ENCODE measurements at places on chromosomes 3 and 15.

DNA sequence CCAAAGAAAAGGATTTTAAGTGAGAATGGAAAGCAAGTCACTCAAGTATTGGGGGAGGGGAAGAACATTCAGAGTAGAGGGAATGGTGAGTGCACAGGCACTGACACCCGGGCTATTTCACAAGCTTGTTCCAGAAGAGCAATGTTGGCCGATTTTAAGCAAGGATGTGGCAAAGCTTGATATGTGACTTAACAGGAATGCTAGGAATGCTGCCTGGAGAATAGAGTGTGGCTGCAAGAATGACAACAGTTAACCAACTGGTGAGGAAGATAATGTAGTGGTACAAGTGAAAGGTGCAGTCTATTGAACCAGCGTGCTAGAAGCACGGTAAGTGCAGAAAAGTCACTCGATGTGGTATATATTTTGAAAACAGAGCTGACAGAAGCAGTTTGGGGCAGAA, 6.2 kb upstream of the CCDC80 start:
- DNase-seq = no peak

DNA sequence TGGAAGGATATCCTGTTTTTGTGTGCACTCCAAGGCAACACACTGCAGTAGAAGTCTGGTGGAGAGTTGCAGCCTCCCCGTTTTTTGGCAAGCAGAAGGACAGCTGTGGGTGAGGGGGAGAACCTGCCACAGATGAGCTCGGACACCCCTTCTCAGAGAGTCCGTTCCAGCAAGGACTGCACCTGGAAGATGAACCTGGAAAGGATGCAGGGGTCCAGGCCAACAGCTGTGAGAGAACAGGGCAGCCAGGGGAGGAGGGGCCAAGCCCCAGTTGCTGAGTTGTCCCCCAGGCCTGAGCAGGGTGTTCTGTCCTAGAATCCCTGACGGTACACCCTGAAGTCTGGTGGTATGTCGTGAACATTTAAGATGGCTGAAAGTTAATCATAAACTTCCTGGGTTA, 30.2 kb downstream of the ZXDC start:
- no peak for DNase-seq

DNA sequence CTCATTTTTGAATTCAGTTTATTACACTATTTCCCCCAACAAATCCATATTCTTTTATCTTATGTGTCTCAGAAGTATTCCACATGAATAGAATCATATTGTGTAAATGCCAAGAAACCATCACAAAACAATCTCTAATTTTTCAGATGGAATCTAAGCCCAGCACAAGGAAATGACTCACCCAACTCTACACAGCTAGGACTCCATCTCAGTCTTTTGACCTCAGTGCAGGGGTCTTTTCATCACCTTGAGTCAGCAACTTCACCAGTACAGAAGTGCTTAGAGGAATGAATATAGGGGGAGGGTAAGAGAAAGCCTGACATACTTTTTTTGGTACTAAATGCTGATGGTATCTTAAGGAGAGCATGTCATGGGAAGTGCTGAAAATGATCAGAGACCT, 169.3 kb upstream of the LRRN1 start:
- DNase-seq = no peak

DNA sequence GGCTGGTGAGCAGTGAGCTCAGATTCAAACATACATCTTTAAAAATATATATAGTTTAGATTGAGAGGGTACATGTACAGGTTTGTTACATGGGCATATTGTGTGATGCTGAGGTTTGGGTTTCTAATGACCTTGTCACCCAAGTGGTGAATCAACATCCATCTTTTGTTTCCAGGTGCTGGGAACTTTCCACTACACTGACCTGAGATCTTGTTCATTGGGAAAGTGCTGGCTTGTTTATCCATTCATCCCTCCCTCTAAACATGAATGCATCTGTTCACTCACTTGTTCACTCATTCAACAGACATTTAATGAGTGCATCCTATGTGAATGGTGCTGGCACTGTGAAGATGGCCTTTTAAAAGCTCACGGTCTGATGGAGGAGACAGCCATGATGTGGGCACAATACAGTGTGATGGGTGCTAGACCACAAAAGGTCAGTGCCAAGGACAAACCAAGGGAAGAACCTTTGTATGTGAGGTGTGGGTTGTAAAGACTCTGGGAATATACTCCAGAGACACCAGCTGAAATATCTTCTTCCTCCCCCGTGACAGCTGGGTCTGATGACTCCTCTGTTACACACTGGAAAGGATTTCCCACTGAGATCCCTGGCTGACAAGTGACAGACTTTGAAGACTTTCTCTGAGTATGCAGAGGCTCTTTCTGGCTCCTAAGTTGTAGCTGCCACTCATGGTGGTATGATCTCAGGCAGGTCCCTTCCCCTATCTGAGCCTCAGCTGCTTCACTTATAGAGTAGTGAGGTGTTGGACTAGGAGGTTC, 16.2 kb upstream of the ITGA11 start:
- DNase-seq = no peak

DNA sequence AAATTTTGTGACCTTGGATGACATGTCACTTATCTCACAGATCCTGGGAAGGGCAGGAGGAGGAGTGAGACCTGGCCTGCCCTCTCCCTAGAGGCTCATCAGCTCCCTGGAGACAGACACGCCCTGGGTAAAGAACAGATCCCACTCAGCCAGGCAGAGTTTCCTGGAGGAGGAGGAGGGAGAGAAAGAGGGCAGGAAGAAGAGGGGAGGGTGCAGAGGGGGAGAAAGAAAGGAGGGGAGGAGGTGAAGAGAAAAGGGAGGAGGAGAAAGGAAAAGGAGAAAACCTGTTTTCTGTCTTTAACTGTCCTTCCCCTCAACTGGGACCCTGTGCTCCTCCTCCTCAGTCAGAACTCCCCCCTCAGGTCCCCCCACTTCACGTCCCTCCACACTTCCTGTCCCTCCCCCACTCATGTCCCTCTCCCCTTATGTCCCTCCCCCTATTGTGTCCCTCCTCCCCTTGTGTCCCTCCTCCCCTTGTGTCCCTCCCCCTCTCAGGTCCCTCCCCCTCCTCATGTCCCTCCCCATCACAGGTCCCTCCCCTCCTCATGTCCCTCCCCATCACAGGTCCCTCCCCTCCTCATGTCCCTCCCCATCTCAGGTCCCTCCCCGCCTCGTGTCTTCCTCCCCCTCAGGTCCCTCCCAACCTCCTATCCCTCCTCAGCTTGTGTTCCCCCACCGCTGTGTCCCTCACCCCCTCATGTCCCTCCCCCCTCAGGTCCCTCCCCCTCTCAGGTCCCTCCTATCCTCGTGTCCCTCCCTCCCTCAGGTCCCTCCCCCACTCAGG, 52.3 kb upstream of the CGNL1 start:
- no peak for DNase-seq

DNA sequence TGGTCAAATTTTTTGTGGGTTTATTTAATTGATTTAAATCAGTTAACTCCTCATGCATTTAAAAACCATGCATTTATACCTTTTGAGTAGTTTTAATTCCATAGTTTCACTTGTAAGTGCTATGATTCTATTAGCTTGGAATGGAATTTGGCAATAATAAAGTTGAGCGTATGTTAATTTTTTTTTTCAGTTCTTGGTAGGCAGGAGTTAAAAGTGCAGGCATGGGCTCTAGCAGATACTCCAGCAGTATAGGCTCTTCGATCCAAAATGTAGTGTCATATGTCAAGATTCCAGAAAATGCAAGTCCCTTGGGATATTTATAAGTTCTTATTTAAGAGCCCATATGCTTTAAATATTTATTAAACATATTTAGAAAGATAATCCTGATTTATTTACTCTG, 70.3 kb downstream of the LYSMD4 start:
- DNase-seq = no peak

GRCh38 chr3:32583708-32584107, 13.1 kb upstream of the DYNC1LI1 start:
- DNase-seq = no peak

DNA sequence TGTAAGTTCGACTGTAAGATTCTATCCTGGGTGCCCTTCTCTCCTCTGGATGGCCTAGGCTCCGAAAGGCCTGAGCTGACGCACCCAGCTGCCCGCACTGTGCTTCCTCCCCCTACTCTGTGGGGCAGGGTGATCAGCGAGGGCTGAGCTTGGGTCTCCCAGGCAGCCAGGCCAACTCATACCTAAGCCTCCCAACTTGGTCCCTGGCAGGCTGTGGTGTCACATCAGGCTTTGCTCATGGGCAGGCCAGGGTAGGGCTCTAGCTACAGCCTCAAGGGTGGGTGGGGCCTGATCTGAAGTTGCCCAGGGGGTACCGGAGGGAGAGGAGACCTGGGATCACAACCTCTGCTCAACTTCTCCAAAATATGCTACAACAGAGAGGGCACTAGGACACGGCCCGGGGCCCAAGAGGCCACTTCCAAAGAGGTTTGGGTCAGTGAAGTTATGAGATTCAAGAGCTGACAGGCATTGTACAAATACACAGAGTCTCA, 123.1 kb downstream of the ADCY5 start:
- no peak for DNase-seq

DNA sequence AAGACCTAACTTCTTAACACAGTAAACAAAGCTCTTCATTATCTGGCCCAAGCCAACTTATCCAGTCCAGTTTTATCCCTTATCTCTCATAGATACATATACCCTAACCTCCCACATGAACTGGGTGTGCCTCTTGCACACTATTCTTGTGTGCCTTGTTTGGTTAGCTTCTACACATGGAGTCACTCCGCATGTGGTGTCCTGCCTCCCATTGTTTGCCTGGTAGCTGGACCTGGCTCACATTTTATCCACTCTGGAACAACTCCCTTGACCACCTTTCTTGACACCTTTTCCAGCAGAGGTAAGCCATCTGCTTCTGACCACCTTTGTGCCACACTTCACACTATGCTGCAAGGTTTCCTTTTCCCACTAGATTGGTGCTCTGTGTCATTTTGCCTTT, 15.2 kb downstream of the TIPARP start:
- no peak for DNase-seq

DNA sequence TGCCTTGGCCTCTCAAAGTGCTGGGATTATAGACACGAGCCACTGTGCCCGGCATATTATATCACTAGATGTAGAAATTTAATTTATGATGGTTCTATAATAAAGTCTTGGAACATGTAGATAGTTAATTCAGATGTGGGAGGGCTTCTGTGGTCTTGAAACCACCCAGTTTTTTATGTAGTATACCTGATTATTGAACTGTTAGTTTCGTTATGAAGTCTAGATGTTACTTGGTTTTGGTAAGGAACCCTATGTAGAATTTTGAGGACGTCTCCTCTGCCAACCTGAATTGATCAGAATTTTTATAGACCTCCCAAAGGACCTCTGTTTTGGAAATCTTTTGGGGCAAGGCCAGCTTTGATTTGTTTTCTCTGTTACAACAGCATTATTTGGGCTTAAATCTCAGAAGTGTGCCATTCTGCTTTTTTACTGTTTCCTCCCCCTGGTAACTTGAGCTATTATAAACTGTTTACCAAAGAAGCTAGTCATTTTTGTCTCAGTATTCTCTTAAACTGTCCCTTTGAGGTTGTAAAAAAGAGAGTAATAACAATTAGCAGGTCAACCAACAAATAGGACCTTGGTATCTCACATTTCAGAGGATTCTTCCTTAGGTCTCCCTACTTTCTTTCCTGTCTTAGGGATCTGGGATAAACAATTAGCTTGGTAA, 20.8 kb downstream of the AKAP13 start:
- DNase-seq = no peak

DNA sequence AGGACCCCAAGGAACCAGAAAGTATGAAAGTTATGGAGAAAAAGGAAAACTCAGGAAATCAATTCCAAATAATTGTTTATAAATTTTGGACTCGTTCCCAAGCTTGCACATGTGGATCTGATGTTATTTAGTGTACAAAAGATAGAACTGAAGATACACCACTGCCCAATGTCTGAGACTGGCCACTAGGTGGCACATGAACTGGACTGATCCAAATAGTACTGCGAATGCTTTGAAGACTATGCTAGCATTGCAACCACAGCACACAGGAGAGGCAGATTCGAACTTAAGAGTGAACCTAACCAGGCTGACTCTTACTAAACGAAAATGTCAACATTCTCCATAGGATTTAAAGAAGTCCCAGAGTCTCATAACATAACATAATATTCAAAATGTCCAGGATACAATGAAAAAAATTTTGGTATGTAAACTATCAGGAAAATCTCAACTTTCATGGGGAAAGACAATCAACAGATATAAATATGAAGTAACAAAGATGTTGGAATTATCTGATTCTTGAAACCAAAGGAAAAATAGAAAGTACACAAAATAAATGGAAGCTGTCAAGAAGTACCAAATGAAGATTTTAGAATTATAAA, 596.7 kb downstream of the FGF12 start:
- DNase-seq = no peak

GRCh38 chr3:118988198-118989130, 46.2 kb downstream of the IGSF11 start:
- no peak for DNase-seq

GRCh38 chr3:127182431-127182830, 10.5 kb upstream of the PRR23E start:
- DNase-seq = no peak

GRCh38 chr3:152113992-152114651, 154.6 kb upstream of the MBNL1 start:
- no peak for DNase-seq

- no peak for DNase-seq
Measured at GRCh38 chr15:51833772-51834171, 4.3 kb downstream of the TMOD3 start.

- no peak for DNase-seq
Measured at GRCh38 chr3:58848826-58849225, 182.3 kb upstream of the FAM3D start.

DNA sequence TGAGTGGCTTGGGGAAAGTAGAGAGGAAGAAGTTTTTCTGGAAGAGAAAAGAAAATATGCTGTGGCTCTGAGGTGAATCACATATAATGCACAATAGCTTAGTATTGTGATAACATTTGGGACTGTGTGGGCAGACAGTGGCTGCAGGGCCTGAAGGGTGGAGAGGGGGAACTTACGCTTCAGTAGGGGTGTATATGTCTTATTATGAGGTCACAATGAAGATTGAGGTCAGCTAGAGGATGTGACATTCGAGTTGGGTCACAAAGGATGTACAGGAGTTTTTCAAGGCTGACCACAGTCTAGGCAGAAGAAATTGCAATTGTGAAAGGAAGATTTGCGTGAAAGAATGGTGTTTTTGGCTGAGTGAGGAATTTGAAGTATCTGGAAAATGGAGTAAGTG, 414.8 kb downstream of the LPP start:
- no peak for DNase-seq

- DNase-seq = peak; percentile 7
Measured at GRCh38 chr3:68893600-68894239, 38.6 kb downstream of the TAFA4 start.

GRCh38 chr3:138879541-138880380, 45.0 kb upstream of the PIK3CB start:
- no peak for DNase-seq

DNA sequence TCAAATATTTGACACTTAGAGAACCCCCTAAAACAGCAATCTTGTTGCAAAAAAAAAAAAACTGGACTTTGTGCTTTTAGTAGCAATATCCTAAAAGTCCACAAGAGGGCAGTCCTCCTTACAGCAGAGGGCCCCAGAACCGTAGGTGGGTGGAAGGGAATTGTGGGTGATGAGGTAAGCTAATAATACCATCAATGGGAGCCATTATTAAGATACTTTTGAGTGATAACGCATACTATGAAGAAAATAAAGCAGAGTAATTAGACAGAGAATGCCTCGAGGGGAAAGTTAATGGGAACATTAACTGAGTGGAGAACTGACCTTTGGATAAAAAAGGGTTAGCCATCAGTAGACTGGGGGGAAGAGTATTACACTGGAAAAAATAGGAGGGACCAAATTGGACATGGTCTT, 229.9 kb downstream of the THRB start:
- DNase-seq = no peak
